Stimulated activated CD4-positive, alpha-beta T cell treated with anti-CD3 and anti-CD28 coated beads, Interleukin-12 subunit alpha, Interleukin-12 subunit beta, amount 100 ng/mL, for 24 hours (primary cell): ENCODE measurements at places on chromosomes 12 and 14.

- no peak for DNase-seq
These were observed 67.2 kb downstream of the KDM2B start for GRCh38 chr12:121513464-121514183.

DNA sequence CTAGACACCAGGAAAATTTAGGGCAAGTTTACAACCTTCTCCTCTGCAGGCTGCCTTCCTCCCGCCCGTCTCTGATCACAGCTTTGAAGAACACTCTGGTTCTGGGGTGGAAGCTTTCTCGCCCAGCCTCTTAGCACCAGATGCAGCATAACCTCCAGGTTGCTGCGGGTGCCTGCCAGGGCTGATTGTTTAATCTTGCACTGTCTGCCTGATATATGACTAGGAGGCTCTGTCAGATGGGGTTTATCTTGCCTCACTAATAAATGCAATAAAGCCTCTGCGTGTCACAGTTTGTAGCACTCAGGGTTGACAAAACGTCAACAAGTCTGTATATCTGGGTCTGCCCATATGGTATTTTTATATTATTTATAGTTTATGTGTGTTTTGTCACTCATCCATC, 388.2 kb downstream of the FUT8 start:
- DNase-seq = no peak

- DNase-seq = no peak
These were observed 41.1 kb downstream of the CEP83 start for GRCh38 chr12:94418517-94418916.

DNA sequence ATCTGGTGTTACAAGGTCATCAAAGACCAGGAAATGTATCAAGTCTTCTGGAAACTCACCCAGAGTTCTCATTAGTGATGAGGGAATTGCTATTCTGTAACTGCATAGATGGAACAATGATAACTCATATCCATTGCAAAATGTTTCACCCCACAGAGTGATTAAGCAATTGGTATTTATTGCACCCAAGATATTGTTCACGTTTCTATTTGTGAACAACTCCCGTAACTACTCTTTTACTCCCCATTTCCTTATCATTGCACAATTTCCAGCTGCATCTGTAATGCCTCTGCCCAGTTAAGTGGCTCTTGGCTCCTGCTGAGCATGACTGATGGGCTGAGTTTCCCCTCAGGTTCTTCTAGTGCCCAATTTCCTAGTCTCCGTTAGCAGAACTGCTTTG, 108.7 kb upstream of the PRICKLE1 start:
- no peak for DNase-seq

GRCh38 chr12:48973941-48974673, 2.6 kb upstream of the WNT10B start:
- DNase-seq = no peak

GRCh38 chr12:9333161-9333560, 125.0 kb upstream of the PZP start:
- DNase-seq = no peak

GRCh38 chr12:4153343-4153892, 120.1 kb upstream of the CCND2 start:
- DNase-seq = peak; percentile 46

- DNase-seq = no peak
These were observed 238.0 kb upstream of the DDHD1 start for GRCh38 chr14:53391156-53391555.

- DNase-seq = no peak
These were observed 11.1 kb upstream of the NPFF start for GRCh38 chr12:53518381-53518780.

- DNase-seq = no peak
These were observed 57.6 kb downstream of the ST8SIA1 start for GRCh38 chr12:22276867-22277266.

GRCh38 chr12:121365416-121366062, 13.3 kb upstream of the ANAPC5 start:
- no peak for DNase-seq

DNA sequence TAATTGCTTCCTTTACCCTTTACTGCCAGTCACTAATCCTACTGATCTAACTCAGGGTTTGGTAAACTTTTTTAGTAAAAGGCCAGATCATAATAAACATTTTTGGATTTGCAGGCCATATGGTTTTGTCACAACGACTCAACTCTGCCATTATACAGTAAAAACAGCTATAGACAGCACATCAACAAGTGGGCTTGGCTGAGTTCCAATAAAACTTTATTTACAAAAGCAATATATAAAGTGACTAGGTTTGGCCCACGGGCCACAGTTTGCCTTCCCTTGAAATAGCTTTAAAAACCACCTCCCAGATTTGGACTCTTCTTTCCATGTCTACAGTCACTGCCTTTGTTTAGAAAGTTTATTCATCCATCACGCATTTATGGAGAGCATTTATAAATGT, 146.9 kb downstream of the NTF3 start:
- no peak for DNase-seq

DNA sequence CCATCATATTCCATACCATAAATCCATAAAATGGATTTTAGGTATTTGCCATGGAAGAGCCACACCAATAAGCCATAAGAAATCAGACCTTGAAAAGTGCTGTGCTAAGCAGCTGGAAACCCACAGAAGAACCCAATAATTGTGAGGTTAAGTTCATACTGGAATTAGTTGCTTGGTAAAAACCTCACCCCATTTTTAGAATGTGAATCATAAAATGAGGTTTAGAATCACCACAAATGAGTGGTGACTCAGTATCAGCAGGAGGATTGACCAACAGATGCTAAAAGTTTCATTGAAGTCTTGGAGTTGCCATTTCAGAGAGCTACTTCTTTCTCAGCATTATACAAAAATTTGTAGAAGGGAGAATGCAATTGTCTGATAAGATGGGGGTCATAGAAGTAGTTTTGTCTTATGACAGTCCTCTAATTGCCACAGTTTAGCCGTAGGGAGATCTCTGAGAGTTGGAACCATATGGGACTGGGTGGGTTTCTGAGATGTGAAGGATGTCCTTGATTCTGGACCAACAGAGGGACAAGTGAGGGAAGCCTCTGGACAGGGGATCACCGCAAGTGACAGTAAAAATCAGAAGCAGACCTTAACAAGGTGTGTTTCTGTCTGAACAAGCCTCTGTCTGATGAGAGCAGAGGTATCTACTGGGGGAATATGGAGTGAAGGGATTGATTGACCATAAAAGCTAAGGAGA, 1.4 kb upstream of the STON2 start:
- no peak for DNase-seq

DNA sequence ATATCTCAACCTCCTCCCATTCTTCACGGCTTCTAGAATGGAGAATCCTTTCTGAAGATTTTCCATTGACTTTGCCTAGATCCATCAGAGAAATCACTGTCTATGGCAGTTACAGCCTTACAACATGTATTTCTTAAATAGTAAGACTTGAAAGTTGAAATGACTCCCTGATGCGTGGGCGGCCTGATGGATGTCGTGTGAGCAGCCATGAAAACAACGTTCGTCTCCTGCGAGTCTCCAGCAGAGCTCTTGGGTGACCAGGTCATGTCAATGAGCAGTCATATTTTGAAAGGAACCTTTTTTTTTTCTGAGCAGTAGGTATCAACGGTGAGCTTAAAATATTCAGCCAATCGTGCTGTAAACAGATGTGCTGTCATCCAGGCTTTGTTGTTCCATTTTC, 139.9 kb upstream of the C14orf180 start:
- no peak for DNase-seq

- no peak for DNase-seq
These were observed 9.9 kb downstream of the PMEL start for GRCh38 chr12:55955800-55956508.

- no peak for DNase-seq
These were observed 271.2 kb upstream of the NAV3 start for GRCh38 chr12:77559400-77560074.

GRCh38 chr14:61341275-61342206, 20.2 kb downstream of the PRKCH start:
- no peak for DNase-seq

DNA sequence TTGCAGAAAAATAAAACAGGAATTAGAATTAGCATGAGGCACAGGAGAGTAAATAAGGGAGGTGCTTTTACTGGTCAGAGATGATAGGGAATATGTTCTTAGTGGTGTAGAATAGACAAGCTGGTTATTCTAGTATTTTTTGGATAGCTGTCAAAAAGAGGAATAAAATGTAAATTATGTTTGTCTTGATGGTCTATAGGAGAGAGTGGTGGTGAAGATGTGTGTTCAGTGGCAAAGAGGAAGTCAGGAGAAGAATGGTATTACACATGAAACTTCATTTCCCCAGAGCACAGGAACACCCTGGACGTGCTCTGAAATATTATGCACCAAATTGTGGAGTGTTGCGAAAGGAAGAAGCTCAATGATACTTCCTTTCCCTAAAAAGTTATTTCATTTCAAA, 27.8 kb downstream of the MUCL1 start:
- DNase-seq = no peak

GRCh38 chr14:80498533-80498932, 287.2 kb upstream of the DIO2 start:
- no peak for DNase-seq

DNA sequence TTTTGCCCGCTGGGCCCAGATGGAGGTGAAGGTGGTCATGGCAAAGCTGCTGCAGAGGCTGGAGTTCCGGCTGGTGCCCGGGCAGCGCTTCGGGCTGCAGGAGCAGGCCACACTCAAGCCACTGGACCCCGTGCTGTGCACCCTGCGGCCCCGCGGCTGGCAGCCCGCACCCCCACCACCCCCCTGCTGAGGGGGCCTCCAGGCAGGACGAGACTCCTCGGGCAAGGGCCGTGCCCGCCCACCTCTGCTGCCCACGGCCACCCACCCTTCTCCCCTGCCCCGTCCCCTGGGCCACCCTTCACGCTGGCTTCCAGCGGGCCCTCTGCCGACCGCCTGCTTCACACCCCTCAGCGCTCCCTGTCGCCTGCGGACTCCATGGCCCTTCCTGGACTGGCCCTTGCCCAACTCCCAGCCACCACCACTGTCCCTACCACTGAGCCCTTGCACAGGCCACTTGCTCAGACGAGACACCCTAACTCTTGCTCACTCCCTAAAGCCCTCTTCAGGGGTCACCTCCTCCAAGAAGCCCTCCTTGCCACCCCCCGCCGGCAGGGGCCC, 42.5 kb downstream of the CYP46A1 start:
- no peak for DNase-seq

DNA sequence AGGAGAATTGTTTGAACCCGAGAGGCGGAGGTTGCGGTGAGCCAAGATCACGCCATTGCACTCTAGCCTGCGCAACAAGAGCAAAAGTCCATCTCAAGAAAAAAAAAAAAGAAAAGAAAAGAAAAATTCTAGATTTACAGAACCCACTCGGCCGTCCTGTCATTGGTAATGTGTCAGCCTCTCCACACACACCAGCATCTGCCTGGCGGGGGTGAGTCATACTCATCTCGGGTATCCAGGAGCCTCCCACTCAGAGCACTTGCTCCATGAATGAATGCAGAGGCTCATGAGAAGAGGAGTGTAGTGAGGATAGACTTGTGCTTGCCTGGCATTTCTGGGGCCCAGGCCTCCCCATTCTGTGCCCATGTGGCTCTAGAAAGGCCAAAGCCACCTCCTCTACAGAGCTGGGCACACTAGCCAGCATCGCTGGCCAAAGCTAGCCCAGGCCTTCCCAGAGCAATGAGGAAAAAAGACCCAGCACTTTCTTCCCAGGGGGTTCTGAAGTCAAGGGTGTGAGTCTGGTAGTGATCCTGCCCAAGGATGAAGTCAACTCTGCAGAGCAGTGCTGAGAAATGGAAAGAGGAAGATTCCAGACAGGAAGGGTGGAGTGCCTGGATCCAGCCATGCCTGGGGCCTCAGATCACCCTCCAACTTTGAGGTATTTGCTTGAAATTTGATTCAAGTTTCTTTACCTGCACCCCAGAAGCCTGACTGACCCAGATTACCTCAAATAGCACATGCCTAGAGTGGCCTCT, 31.2 kb upstream of the KLC1 start:
- no peak for DNase-seq

DNA sequence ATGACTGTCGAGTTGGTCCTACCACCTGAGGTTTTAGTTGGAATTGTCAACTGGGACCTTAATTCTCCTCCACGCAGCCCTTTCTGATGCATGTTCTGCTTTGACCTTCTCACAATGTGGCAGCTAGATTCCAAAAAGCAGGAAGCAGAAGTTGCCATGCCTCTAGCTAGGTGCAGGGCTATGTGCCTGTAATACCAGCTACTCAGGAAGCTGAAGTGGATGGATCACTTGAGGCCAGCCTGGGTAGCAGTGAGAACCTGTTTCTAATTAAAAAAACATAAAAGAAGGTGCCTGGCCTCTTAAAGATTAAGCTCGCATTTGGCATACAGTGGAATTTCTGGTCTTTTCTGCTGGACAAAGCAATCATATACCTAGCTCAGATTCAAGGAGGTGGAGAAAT, 77.1 kb downstream of the FGD4 start:
- DNase-seq = no peak
